ENCODE measurements at places on chromosomes 5 and 9.

- no peak for DNase-seq
These were observed 67.4 kb upstream of the ZNF618 start for GRCh38 chr9:113808391-113809358.

DNA sequence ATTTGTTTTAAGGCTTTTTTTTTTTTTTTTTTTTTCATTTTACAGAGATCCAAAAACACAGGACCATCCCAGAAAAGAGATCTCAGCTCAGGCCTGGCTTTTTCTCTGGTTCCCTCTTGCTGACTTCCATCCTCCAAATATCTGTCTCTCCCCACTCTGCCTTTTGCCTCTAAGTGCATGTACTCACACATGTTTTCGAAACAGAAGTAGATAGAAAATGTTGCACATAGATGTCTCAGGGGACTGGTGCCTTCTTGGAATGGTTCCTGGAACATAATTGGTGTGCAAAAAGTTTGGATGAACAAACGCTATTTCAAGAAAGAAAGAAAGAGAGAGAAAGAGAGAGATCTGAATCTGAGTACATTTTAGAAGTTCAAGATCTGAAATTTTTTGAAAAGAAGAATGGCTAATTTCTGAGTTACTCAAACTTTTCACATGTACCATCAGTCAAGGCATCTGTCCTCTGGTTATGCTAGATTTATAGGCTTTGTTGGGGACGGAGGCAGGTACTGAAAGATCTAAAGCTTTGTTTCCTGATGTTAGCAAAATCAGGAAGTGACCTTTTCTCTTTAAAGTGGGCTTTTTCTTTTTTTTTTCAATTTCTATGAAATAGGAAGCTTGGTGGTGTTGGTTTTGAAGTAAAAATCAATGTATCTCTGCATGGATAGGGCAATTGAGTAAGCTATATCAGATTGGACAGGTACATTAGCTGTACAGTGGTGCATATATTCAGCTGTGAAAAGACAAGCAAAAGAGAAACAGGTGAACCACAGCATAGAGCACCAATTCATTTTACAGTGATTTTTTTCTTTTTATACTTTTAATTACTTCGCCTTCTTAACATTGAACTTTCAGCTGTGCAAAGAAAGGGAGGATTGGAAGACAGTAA is 8.5 kb upstream of the TNFSF8 start:
- no peak for DNase-seq

GRCh38 chr9:96158147-96158546 is 143.8 kb downstream of the HSD17B3 start:
- DNase-seq = no peak

DNA sequence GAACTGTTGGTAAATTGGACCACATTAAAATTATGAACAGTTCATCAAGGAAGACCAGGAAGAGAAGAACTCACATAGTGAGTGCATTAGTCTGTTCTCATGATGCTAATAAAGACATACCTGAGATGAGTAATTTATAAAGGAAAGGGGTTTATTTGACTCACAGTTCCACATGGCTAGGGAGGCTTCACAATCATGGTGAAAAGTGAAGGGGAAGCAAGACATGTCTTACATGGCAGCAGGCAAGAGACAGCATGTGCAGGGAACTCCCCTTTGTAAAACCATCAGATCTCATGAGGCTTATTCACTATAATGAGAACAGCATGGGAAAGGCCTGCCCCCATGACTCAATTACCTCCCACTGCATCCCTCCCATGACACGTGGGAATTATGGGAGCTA is 135.9 kb upstream of the MAN2A1 start:
- no peak for DNase-seq

- DNase-seq = no peak
These were observed 23.9 kb downstream of the ISOC1 start for GRCh38 chr5:129118405-129118804.

DNA sequence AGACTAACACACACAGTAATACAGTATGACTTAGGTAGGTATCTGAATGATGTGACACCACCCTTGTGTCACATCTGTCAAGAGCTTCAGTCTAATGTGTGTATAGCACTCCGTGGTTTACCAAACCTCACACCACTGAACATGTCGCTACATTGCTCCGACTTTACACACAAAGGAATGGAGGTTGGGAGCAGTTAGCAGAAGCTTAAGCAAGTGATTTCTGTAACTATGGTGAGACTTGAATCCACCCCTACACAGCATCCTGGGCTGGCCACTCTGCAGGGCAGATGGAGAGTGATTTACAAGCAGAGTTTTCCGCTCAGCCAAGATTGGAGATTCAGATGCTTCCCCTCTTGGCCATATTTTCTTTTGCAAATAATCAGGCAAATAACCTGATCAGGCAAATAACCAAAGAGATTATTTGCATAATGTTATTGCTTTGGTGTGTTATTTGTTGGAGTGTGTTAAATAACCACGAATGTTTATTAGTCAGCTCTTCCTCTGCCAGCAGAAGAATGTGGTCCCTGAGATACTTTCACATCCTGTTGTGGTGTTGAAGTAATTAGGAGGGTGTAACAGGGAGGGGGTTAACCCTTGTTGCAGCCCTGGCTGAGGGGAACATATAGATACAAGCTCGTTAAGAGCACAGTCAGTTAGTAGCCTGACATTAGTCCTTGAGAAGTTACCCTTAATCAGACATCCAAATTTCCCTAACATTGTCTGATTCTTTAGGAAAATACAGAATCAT is 92.8 kb downstream of the SNX18 start:
- no peak for DNase-seq

GRCh38 chr5:18171684-18172083 is 537.4 kb downstream of the TAF11L14 start:
- DNase-seq = no peak

DNA sequence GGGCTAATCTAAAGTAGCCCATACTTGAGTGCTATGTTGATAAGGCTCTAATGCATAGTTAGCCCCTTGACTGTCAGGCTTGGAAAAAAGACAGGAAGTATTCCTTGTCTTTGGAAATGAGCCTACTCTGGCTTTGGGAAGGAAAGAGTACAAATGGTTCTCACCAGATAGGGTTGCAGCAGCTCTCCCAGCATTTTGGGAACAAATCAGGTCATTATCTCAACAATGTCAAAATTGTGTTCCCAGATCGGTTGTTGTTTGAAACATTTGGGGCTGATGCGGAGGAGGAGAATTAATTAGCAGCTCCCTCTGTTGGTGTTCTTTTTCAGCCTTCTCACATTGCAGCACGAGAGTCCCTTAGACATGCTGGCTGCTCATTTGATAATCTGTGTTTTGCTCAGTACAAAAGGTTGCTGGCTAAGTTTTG is 294.7 kb upstream of the DMRT1 start:
- no peak for DNase-seq

- DNase-seq = no peak
These were observed 333.2 kb upstream of the RFX3 start for GRCh38 chr9:3858961-3859360.

DNA sequence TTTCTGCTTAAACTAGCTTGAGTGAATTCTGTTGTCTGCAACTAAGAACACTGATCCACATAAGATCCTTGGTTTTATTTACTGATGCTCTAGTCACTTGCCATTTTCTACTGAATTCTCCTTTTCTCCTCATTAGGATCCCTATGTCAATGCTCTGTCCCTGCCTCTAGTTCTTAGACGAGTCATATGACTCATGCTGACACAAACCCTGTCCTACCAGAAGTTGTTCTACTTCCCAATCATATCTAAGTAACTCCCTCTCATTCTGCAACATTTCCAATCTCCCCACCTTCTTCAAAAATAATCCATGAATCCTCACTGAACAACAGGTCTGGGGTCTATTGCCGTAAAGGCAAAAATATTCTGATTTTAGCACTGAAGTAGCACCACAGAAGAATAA is 47.1 kb upstream of the DMRT1 start:
- DNase-seq = no peak

DNA sequence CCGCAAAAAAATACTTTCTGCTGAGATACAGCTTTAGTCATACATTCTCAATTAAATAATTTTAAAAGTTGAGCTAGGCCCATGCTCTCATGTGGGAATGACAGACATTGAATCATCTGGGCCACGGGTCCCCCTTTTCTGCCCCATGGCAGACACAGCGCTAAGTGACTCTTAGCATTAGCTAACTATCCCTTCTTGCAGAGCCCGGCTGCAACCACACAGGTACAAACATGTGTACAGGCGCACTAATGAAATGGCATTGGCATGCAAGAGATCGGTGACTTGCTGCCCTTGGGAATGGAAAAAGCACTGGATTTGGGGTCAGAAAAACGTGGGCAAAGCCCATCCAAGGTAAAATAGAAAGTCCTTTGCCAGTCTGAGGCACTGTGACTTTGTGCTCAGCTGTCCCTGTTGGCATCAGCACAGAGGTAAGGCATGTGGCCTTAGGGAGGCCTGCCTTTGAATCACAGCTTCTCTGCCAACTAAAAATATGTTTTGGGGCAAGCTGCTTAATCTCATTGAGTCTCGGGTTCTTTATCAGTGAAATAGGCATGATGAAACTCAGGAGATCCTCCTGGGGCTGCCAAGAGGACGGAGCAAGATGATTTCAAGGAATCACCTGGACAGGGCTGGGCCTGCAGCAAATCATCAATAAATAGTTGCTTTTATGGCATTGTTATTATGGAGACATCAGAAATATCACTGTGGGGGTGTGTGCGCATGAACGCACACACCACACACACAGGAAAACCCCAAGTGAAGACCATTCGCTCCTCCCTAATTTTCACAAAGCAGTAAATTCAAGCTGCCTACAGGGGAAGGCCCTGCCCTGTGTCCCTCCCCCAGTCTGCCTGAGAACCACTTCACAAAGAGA is 54.2 kb downstream of the WHRN start:
- DNase-seq = no peak

DNA sequence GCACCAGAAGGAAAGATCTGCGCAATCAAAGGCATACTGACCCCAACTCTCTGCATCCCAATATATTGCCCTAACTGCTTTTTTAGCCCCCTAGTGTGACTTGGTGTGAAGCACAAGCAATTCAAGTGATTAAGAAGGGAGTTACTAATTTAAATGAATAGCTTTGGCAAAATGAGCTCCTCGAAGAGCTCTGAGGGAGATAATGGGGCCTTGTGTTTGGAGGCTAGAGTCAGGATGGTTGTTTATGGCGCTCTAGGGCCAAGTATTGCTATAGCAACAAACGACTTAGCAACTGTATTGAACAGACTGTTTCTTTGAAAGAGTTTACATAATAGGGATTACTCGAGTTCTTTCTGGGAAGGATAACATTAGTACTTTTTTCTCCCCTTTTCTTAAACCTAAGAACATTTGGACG is 11.5 kb upstream of the C5orf58 start:
- no peak for DNase-seq

GRCh38 chr5:127834554-127834953 is 131.4 kb downstream of the CCDC192 start:
- DNase-seq = no peak

All from stimulated activated CD4-positive, alpha-beta T cell treated with anti-CD3 and anti-CD28 coated beads, Interleukin-1b, Interleukin-23, amount 100 ng/mL, for 1 hour (primary cell).